AG20443 (cell line): ENCODE measurements at places on chromosomes 3 and 15.

GRCh38 chr3:134029734-134030378 lies at the start of gene SLCO2A1:
Gene SLCO2A1 (minus strand): TSS chr3:134029925. CDS start chr3:134029802, 123 bp downstream.
- DNase-seq: peak; percentile 74

DNA sequence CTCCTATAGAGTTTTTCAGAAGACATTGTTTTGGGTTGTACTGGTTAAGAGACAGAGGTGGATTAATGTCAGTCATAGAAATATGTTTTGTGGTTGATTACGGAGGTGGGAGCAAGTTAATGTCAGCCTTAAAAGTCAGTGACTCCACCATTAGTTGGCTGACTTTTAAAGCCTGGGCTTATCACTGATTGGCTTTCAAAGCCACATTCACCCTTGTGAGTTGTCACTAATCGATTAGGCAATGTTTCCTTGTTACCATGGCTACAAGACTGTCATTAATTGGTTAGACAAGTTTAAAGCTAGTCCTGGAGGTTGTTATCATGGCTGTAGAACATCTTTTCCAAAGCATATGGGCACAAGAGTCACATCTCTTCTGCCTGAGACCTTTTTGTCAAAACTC lies 73.0 kb downstream of the NEO1 start:
- no peak for DNase-seq

GRCh38 chr3:54836871-54837270 lies 91.0 kb downstream of the LRTM1 start:
- no peak for DNase-seq

GRCh38 chr3:137343283-137343682 lies 385.5 kb downstream of the IL20RB start:
- DNase-seq: no peak

DNA sequence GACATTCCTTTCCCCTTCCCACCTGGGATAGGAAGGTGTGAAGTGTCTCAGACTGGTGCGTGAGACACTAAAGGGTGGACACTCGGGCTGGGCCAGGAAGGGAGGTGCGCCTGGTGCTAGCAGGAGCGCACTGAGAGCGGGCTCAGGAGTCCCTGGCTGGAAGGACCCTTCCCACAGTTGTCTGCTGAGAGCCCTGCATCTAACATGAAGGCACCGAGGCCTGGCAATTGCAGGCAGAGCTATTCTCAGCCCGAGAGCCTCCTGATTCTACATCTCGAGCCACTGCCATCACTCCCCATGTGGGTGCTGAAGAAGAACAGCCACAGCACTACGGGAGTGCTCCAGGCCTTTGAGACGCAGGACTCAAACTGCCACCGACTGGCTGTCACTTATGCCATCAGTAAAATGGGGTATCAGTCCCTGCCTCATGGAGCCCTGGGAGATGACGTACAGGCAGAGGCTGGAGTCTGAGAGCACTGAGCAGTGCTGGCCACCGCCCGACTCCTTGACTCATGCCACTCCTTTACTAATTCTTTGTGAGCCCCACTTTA lies 159.4 kb downstream of the KLF13 start:
- DNase-seq: no peak

DNA sequence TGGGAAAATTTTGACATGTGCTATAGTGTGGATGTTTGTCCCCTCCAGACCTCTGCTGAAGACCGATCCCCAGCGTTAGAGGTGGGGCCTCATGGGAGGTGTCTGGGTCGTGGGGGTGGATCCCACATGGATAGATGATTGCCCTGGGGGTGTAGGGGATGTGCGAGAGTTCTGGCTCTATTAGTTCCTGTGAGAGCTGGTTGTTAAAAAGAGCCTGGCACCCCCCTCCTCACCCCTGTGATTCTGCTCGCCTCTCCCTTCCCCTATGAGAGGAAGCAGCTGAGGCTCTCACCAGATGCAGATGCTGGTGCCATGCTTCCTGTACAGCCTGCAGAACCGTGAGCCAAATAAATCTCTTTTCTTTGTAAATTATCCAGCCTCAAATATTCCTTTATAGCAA lies 67.4 kb downstream of the ATP10A start:
- no peak for DNase-seq

DNA sequence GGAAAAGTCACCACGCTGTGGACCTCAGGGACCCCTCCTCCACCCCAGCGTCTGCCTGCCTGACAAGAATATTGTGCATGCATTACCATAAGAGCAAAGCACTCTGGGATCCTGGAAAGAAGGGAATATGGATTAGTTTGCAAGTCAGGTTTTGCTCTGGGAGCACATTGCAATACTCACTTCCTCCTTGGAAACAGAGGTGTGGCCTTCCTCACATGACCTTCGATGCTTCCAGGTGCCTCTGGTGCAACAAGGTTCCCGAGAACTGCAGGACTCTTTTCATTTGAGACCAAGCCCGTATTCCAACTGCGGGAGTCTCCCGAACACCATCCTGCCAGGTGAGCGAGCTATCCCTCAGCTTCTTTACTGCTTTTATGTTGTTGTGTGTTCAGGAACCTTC lies 76.3 kb upstream of the BLM start:
- no peak for DNase-seq
